CMK (cell line): ENCODE measurements at places on chromosomes 4 and X.

GRCh38 chr4:176717237-176717636, 75.5 kb downstream of the VEGFC start:
- DNase-seq: no peak

- DNase-seq: no peak
Observed at GRCh38 chrX:20309806-20310205, 43.1 kb upstream of the RPS6KA3 start.

DNA sequence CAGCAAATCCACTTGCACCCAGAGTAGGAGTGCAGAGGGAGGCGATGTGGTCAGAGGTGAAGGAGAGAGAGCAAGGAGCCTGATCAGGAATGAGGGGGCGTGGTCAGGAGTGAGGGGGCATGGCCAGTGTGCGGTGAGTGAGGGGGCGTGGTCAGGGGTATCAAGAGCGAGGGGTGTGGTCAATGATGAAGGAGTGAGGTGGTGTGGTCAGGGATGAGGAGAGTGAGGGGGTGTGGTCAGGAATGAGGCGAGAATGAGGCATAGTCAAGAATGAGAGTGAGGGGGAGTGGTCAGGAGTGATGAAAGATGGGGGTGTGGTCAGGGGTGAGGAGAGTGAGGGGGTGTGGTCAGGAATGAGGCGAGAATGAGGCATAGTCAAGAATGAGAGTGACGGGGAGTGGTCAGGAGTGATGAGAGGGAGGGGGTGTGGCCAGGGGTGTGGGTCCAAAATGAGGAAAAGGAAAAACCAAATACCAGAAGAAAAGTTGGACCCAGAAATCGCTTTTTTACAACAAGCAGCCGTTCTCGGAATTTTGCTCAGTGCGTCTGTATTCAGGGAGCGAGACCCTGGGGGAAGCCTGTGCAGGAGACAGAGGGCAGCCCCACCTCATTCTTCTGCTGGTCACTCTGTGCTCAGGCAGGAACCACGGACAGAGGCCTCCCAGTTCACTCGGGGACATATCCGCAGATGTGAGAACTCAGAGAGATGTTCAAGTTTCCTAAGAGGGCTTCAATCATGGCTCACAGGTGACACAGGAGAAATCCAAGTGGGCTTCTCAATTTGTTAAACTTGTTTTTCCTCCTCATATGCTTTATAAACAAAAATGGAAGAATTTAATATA, 47.5 kb downstream of the MAGEA1 start:
- no peak for DNase-seq

DNA sequence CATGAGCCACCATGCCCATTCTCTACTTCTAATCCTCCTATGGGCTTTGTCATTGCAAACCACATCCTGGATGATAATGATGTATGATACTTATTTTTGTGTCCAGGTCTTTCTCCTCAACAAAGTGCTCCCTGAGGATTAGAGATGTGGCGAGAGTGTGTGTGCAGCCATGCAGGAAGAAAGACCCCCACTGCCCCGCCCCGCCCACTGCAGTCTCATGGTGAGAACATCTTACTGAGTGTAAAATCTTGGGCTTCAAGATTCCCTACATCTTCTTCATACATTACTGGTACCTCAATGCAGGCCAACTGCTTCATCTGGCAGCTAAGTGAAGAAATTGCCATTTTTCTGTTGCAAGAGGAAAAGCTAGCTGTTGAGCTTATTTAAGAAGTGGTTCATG, 25.9 kb upstream of the MAP3K15 start:
- DNase-seq: no peak

DNA sequence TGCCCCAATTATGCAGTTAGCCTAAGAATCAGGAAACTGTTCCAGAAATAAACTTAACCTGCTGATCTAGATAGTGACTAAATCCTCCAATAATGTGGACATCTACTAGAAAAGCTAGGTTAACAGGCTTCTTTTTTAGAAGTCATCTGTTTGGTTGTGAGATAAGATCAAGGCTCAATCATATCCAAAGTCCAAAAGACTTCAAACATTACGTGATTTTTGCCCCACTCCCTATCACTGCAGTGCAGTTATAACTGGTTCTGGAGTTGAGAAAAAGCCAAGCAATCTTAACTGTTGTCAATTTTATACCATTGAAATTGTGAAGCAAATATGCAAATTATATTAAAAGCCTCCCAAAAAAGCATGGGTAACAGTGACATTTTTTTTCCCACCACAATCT, 781.4 kb downstream of the KLHL13 start:
- DNase-seq: no peak

- no peak for DNase-seq
Observed at GRCh38 chrX:153644356-153645125, 2.5 kb upstream of the DUSP9 start.

DNA sequence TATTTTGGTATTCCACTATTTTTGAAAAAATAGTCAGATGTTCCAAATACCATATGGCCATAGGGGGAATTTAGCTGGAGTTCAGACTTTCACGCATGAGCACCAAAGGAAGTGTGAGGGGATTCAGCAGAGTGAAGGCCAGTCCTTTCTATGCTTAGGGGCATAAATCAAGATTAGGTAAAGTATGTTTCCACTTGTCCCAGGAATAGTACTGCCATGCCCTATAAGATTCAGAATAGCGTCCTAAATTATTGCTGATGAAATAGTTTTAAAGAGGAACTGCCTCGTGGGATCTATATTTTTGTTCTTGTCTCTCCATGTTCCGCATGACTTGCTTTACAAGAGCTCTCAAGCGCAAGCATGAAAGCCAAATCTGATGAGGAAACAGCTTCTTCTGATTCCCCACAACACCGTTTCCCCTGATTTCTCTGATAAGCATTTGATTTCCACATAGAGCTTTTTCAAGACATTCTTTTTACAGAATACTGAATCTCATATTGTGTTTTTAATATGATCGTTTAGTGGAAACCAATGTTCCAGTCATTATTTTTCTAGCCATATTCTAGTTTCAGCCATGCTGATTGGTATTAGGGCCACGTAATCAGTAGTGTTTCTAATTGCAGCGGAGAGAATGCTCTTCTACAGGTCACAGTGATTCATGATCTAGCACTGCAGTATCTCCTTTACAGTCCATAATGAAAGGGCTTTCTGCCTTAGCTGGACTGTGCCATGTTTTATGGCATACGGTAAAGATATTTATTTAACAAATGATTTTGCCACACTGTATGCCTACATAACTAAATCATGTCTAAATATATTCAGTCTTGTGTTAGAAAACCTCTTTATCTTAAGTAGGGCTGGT, 492.3 kb downstream of the CENPC start:
- no peak for DNase-seq

GRCh38 chrX:48606091-48606490, 8.8 kb downstream of the WDR13 start:
- DNase-seq: no peak

- DNase-seq: no peak
Observed at GRCh38 chr4:127045861-127046260, 586.9 kb upstream of the INTU start.

DNA sequence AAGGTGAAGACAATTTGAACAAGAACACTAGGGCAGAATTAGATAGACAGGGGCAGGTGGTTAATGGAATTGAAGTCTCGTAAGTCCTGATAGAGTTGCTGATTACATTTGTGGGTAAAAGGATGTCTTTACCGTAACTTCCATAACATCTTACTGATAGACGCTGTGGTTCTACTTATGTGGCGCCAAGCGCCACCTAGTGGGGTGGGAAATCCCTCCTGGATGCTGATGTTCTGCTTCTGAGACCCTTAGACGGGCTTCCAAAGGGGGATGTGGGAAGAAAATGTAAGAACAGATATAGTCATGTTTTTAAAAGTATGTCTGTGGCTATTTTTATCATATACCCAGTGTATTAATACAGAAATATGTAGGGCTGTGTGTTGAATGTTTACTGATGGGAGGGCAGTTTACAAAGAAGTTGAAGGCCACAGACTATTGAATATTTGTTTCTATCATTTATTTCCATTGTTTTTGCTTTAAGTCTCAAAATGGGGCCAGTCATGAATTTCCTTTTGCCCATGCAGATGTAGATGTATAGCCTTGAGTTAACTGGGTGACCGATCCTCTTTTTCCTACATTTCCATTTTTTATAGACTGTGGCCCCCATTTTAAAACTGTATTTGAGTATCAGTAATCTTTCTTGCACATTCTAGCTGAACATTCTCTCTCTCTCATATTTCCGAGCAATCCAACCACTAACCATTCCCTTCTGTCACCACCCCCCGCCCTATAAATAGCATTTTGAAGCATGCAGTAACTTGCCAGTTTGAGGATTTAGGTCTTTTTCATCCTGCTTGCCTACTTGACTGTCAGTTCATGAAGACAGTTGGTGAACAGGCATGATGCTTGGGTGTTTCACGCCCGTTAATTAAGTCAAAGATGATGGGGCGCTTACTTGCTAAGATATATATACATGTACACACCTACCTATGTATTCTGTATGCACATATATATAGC, 12.1 kb upstream of the TLR8 start:
- DNase-seq: no peak

- DNase-seq: no peak
Observed at GRCh38 chrX:46653482-46653881, 79.9 kb downstream of the CHST7 start.

GRCh38 chr4:26729027-26729426, 131.6 kb upstream of the STIM2 start:
- DNase-seq: no peak

- no peak for DNase-seq
Observed at GRCh38 chr4:18803781-18804180, 782.2 kb upstream of the LCORL start.

GRCh38 chrX:129738466-129739308, at the start of gene XPNPEP2:
TSS of gene XPNPEP2 (plus strand) at chrX:129738979. CDS start at chrX:129739214, 235 bp downstream.
- DNase-seq: no peak

DNA sequence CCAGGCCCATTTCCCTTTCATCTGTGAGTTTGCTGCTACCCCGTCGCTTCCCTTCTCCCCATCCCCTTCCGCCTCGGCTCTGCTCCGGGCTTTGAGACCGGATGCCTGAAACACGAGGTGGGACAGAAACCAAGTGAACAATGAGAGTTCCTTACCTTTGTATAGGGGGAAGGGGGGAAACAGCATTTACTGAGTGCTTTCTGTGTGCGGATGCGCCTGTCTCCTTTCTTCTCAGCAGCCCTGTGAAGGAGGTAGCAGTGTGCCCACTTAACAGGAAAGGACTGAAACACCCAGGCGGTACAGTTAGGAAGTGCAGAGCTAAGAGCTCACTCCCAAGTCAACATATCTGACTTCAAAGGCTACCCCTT, 43.2 kb upstream of the TMSB15B start:
- no peak for DNase-seq

- DNase-seq: no peak
Observed at GRCh38 chr4:26432419-26432818, 57.9 kb downstream of the CCKAR start.
